Transverse colon (tissue), 4 donors: ENCODE measurements at places on chromosomes 12 and 14. TPM values are rescaled to one million over a fixed set of nuclear protein-coding genes. Genes with fewer than 3 reads are reported as not detected.

DNA sequence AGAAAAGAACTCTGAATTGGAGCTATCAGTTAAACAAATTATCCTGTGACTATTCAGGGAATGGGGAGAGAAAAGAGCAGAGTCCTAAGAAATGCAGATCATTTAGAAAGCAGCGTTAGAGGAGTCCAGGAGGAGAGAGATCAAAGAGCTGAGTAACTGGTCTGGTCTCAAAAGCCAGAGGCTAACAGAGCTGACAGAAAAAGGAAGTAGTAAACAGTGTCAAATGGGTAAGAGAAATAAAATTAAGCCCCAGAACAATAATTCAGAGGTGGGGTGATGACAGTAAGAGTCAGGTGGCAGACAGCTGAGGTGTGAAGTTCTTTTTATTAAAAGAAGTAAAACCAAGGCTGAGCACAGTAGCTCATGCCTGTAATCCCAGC, 19.3 kb downstream of the GXYLT1 start:
- no peak for DNase-seq

DNA sequence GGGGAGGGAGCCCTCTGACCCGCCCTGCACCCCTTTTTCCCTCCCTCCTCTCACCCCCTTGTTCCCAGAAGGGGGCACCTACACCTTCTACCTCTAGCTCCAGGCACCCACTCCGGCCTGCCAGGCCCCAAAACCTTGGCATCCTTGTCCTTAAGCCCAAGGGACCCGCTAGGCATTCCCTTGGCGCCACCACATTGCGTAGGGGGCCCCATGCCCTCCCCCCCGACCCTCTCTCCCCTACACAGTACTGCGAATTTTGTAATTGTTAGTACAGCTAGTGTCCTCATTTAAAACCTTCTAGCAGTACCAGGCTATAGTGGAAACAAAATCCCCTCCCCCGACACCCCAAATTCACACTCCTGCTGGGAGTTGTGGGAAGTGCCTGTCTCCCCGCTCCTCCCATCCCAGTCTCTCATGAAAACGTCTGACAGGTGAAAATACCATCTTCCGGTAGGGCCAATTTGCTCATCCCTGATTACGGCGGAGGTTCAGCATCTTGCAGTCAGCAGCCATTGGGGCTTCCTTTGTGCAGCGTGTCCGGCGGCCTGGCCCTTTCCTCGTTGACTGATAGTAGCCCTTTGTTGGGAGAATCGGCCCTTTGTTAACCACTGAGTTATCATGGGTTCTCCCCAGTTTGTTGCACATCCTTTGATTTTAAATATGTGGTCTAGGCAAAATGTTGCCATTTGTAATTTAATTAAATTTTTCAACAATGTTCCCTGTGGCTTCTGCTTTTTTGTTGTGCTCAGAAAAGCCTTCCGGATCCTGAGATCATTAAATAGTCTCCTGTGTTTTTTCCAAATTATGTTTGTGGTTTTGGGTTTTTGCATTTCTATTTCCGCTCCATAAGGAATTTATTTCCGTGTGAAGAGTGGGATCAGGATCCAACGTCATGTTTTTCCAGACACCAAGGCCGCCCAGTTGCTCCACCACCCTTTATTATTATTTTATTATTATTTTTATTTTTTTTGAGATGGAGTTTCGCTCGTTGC, 7.9 kb upstream of the CEP170B start:
- no peak for DNase-seq

- no peak for DNase-seq
Observed at GRCh38 chr14:72677664-72678063, 216.2 kb downstream of the DPF3 start.

- no peak for DNase-seq
Observed at GRCh38 chr14:76585616-76586015, 175.7 kb upstream of the VASH1 start.

GRCh38 chr12:81416571-81416970, 338.7 kb downstream of the ACSS3 start:
- no peak for DNase-seq

- no peak for DNase-seq
Observed at GRCh38 chr14:93930296-93930988, 3.3 kb downstream of the FAM181A start.

- no peak for DNase-seq
Observed at GRCh38 chr12:123934829-123935228, 37.8 kb downstream of the CCDC92 start.

DNA sequence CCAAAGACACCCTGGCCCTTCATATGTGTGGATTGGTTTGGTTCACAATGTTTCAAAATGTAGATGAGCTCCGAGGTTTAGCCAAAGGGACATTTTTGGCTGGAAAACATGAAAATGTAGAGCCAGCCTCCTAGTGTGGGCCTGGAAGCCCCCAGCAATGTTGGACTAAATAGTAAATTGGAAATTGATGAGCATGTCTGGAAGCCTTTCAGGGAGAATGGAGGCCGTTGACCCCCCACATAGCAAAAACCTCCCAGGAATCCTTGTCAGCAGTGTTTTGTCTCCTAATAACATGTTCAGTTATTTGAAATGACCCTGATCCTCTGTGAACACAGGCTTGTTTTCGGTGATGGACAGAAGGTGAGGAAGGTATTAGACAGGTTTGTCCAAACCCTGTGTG, 65.1 kb upstream of the TBX3 start:
- no peak for DNase-seq

DNA sequence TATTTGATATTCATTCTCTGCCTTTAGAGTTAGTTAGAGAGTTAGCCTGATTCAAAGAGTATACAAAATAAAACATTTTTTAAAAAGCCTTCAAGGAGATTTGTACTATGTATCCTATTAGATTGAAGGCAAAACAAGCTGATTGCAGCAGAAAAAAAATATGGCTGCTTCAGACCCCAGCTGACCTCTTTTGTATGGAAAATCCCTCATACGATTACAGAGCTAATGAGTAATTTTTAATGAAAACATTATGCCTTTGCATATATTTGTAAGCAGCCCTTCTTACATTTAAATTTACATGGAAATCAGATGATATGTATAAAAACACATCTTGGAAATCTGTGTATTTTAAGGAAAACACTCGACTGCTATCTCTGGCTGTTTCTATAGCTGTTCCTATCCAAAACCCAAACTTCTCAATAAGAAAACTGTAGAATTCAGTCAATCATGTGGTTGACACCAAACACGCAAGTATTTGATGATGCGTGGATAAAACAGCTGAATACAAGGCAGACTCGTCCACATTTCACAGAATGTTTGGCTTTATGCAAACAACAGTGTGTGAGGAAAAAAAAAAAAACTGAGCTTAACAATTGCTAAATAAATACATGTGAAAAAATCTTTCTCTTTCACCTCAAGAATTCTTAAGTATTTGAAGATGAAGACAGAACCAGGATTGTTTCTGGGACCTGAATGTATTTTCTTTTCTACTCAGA, 275.3 kb downstream of the EGLN3 start:
- DNase-seq: no peak

DNA sequence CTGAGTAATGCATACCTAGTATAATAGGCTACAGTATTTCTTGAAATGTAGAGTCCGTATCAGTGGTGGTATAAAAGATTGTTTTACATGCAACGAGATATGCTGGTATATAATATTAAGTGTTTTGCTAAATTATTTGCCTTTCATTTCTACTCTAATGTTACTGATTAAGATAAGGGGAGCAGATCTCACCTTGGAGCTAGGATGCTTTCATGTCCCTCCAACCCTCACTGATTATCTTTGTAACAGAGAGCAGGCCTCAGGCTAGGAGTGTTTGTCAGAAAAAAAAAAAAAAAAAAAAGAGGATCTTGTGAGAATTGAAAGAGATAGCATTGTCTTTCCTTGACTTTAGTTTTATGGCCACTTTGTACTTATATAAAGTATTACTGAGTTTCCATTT, 92.6 kb downstream of the PDE3A start:
- DNase-seq: no peak

DNA sequence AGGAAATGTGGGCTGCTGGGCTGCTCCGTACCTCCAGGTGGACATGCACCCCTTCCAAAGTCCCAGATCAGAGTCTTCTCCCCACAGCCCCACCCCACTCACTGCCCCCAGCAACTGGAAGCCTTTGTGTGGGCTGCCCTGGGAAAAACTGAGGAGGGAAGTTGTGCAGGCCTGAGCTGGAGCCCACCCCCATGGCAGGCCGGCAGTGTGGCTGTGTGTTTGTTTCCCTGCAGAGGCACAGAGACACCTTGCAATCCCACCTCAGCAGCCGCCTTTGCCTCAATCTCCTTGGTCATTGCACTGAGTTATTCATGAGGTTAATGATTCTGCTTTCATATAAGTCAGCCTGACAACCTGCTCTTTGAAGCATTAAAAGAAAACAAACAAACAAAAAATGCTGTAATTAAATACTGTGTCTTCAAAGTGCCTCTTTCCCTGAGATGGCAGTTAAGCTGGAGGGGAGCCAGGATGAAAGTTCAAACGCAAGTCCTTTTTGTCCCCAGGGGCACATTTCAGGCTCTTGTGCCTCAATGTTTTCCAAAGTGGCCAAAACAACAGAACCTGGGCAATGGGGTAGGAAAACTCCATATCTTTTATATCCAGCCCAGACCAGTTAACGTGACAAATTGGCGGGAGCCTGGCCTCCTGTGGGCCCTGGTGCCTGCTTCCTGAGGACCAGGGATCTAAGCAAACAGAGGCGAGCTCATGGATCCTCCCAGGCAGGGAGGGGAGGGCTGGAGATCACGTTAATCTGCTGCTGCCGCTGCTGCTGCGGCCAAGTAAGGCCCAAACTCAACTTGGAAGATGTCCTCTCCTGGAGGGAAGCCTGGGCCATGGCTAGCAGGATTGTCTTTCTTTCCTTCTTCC, 51.9 kb upstream of the TSPAN11 start:
- DNase-seq: no peak

DNA sequence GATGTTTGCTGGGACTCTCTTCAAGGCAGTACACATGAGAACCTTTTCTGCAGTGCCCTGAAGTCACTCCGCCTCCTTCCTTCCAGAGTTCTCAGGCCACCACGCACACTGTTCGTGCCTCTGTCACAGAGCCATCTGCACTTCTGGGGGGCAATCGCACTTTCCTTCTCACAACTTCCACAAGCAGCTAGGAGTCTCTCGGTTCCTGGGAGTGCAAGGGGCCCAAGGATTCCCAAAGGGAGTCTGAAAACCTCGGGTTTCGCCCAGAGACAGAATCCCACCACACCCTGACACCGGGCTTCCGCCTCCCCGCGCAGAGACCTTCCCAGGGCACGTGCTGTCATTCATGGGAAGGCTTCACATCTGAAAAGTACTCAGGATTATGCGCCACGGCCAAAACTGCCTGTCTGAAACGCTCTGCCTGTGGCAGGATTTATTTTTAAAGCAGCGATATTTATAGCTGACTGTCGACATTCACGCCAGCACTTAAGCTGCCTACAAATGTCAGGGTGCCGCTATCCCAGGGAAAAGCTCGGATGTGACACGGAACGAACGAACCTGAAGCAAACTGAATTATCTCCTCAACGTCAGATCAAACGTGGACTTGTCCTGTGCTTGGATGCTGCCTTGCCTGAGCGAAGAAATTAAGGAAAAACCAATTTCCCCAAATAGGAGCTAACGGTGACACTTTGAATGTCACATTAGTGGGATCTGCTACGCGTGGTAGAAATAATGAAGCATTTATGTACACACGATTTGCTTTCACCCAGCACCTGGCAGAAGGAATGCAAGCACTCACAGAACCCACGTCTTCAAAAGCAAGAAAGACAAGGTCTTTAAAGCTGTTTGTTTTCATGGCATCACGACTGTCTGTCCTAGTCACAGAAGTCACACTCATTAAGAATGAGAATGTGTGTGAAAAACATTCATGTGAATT, 154.0 kb downstream of the PIWIL1 start:
- no peak for DNase-seq

- DNase-seq: no peak
Observed at GRCh38 chr12:93825931-93826555, 148.9 kb downstream of the CRADD start.

DNA sequence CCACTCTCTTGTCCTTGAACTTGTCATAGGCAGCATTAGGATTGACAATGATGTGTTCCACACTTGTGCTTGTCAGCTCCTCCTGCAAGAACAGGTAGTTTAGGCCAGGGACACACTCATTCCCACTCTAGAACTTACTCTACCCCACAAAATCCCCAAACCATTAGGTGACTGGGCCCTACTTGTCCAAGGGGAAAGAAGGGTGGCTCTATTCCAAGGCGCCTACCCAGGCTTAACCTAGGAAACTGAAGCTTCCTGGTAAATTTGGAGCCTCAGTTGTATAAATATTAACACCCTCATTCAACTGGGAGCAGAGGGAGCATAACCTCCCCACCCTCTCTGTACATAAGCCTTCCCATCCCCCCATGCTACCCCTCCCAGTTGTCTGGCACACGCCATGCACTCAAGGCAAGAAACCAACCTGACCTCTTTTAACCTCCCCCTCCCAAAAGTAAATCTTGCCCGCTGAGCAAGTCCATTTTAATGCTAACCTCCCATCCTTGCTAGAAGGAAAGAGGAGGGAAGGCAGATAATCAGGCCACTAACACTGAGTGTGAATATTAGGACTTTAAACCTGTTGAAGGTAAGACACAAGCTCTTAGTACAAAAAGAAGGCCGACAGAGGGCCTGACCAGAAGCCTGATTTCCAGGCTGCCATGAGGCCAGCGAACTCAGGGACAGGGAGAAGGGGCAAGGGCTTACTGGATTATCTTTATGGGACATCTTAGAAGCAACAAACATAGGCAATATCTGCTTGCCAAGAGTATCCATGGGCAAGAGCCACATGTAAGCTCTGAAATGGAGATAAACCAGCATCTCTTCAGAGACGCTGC, 11.0 kb downstream of the DCTN2 start:
- DNase-seq: peak; percentile 38

DNA sequence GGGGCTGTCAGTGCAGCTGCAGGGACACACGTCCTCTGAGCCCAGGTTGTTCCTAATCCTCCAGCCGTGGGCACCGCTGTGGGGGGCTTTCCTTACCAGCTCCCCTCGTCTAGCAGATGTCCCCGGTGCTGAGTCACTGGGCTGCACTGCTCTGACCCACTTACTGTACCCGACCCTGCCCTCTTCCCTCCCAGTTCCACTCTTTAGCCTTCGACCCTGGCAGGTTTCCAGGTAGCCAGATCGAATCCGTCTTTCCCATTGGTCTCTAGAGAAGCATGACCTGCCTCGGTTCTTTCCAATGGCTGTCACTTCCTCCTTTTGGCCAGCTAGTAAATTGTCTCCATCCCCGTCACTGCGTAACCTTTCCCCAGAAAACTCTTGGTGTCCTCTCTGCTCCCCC, 48.4 kb downstream of the ELK3 start:
- no peak for DNase-seq

DNA sequence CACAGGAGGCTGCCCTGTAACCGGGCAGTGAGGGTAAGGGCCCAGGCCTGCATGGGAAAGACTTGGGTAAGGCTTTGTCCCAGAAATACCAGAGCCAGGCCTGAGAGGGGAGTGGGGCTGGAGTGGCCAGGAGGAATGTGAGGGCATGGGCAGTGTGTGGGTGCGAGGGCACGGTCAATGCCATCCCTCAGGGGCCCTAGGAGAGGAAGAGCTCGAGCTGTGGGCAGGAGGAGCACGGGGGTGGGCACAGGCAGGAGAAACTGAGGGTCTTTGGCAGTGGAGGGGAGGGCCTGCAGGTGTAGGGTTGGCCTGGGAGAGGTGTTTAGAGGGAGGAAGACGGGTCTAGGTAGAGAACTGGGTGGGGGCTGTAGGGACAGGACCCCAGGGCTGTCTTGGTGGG, 381.6 kb downstream of the TMEM121 start:
- DNase-seq: no peak

The KRT72 gene
- not detected for total RNA-seq

The HOXC9 gene
- total RNA-seq: not detected

The RBP5 gene
- total RNA-seq: 0.55 TPM

The SLC8A3 gene
- total RNA-seq: 0.27 TPM

The ZNF10 gene
- total RNA-seq: 13.7 TPM

The LRRIQ1 gene
- total RNA-seq: not detected

The ISCA2 gene
- total RNA-seq: 32.4 TPM

The LTBP2 gene
- total RNA-seq: 13.5 TPM

The KRT3 gene
- not detected for total RNA-seq

The COCH gene
- total RNA-seq: 0.60 TPM

The DEPDC4 gene
- total RNA-seq: 0.95 TPM
